ENCODE measurements at places on chromosomes 7 and 10. TPM values are rescaled to one million over a fixed set of nuclear protein-coding genes. Genes with fewer than 3 reads are reported as not detected.

Gene GHRHR
- total RNA-seq, result not detected

Gene SGCE
- total RNA-seq, result 1.9 TPM

Gene ARMS2
- not detected for total RNA-seq

Gene NIPSNAP2
- 33.3 TPM for total RNA-seq

Gene SYT15
- total RNA-seq, result 1.7 TPM

Gene CALN1
- total RNA-seq, result not detected

Gene FAM25A
- total RNA-seq, result not detected

Gene PHF14
- total RNA-seq, result 32.2 TPM

Gene TSPAN15
- 2.8 TPM for total RNA-seq

Gene MYH16
- not detected for total RNA-seq

Gene MYO3A
- not detected for total RNA-seq

Gene AZGP1
- not detected for total RNA-seq

Gene WNT8B
- not detected for total RNA-seq

Gene EPO
- total RNA-seq, result not detected

Gene GIMAP7
- 464 TPM for total RNA-seq

Gene SAMD9L
- total RNA-seq, result 41.3 TPM

Gene DDX56
- total RNA-seq, result 109 TPM

Gene SLC26A3
- not detected for total RNA-seq

Gene GTPBP10
- total RNA-seq, result 46.7 TPM

Gene PHKG1
- total RNA-seq, result 3.7 TPM

Gene CBLL1
- 82.8 TPM for total RNA-seq

Gene IGF2BP3
- total RNA-seq, result not detected

Gene FGL2
- total RNA-seq, result 4.5 TPM

Gene PDE6C
- total RNA-seq, result not detected

Gene BAMBI
- total RNA-seq, result not detected

Gene STAM
- 31.7 TPM for total RNA-seq

Gene EPHB6
- 48.4 TPM for total RNA-seq

Gene IDI2
- not detected for total RNA-seq
